ENCODE measurements at places on chromosomes 7 and 10.

- peak; percentile 45 for DNase-seq
Measured at GRCh38 chr7:151086802-151087244, 548 bp downstream of the AGAP3 start.

GRCh38 chr10:90905925-90906324 lies 15.0 kb downstream of the ANKRD1 start:
- DNase-seq, result no peak

GRCh38 chr7:57414852-57415251 lies 35.1 kb upstream of the ZNF716 start:
- DNase-seq, result no peak

GRCh38 chr10:436013-436697 lies 253.3 kb downstream of the DIP2C start:
- DNase-seq, result no peak

DNA sequence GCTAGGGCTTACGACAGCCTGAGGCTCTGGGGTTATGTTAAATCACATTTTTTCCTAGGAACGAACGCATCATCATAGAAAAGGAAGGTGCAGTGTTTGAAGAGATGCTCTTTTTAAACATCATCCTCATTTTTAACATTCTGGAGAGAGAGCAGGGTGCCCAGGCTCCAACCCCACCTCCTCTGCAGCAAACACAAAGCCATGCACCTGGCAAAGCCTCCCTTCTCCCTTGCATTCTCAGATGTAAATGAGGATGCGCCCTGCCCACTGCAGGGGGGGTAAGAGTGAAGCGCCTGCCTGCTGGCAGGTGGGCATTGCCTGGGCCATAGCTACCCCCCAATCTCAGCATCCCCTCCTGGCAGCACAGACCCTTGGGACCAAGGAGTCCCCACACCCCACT lies 92.4 kb downstream of the PTPRN2 start:
- no peak for DNase-seq

DNA sequence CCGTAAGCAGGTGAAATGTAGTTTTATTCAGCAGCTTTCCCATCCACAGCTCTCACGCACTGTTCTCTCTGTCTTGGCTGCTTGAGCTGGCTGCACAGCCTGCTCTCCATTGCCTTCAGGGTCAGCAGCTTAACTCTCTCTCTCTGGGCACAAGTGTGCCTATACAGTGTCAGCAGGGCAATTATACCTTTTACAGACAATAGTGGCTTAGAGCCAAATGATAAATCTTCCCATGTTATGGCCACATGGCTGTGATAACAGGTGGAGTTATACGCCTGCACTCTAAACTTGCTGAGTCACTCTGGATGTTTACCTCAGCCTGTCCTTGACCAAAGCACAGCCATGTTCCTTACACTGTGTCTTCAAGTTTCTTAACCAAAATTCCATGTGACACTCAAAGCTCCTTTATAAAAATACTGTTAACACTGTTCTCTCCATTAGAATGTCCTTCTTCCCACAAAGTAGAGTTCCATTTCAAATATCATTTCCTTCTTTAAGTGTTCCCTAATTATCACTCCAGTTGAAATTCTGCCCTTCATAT lies 6.1 kb downstream of the RNF133 start:
- no peak for DNase-seq

GRCh38 chr7:117873310-117874190 lies at the start of gene CTTNBP2:
Gene CTTNBP2 (minus strand): TSS chr7:117873441. CDS start chr7:117873415, 26 bp downstream.
- peak; percentile 13 for DNase-seq

DNA sequence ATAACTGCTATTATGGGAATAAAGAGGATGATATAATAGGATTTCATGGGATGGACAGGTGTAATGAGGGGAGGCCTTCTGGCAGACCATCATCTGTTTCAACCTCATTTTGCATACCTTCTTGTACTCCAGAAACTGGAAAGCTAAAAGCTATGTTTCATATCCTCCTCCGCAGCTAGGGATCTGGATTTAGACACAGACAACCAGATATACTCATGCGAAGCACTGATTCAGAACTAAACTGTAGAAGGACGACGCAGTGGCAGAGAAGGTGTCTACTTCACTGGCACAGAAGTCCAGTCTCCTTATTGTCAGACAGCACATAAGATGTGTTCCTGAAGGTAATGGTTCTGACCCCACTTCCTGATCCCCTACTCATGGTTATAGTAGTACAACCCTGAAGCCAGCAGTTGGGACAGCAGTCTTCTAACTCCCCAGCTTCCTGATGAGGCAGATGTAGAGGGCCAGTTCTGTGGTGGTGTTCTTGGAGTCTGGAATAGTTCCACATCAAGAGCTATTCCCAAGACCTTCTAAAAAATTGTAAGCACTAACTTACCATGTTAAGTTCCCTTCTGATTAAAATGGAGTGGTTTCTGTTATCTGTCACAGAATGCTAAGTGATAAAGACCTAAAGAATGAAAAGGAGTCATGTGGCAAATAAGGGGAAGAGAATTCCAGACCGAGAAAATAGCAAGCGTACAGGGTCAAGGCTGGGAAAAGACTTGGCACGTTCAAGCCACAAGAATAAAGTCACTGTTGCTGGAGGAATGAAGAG lies 550.3 kb downstream of the GRM8 start:
- DNase-seq, result no peak

DNA sequence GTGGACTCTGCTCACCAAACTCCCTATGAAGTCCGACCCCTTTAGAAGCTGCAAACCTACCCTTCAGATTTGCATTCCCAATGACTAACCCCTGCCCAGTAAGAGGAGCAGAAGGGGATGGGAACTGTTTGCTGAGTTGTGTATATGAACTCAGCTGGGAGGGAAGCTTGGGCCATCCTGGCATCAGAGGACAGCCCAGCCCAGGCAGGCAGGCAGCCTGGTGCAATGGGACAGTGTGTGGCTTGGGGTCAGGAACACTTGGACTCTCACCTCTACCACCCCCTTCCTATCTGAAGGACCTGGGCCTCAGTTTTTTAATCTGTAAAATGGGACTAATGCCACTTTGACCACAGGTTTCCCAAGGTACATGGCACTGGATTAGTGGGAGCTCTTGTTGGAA lies 147.4 kb upstream of the GPR26 start:
- DNase-seq, result no peak

Measured in activated CD4-positive, alpha-beta memory T cell treated with anti-CD3 and anti-CD28 coated beads for 36 hours (primary cell).